ENCODE measurements at places on chromosomes 3 and 15. TPM values are rescaled to one million over a fixed set of nuclear protein-coding genes. Genes with fewer than 3 reads are reported as not detected.

DNA sequence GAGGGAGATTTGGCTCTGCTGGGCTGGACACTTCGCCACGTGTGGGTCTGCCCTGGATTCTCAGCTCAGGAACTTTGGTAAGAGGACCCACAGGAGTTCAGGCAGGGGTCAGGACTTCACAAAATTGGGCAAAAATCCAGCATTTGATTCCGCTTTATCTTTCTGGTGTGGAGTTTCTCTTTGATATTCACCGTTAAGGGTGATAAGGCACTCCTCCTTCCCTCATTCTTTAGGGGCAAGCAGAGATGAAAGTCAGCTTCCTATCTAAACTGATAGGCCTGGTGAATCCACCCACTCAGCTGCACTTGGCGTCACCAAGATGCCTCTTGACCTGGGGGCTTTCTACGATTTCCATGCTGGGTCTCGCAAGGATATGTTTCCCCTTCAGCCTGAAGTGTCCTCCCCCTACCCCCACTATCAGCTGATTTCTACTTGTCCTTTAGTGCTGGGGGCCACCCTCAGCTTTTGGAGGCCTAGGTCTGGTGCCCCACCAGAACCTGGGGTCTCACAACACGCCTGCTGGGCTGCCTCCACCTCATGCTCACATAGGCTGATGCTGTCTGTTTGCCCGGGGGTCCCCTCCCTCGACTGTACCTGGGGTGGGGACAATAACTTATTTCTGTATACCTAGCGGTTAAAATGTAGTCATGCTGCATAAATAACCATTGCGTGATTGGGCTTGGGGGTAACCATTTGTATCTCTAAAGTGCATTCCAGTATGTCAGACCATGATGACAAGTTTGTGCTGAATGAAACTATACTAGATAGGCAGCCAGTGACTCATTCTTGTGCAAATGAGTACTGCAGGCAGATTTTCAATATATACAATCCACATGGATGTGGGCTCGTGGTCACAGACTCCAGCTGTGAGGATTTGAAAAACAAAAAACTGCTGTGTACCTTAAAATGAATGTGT is 248.3 kb downstream of the ADAMTS17 start:
- H3K27me3 ChIP-seq, result no peaks in the 10 kb centered on the region
- DNase-seq, result no peak
- H3K4me1 ChIP-seq, result no peaks in the 10 kb centered on the region
- no peak overlapping the region for H3K27ac ChIP-seq
- no peak overlapping the region for H3K4me3 ChIP-seq

DNA sequence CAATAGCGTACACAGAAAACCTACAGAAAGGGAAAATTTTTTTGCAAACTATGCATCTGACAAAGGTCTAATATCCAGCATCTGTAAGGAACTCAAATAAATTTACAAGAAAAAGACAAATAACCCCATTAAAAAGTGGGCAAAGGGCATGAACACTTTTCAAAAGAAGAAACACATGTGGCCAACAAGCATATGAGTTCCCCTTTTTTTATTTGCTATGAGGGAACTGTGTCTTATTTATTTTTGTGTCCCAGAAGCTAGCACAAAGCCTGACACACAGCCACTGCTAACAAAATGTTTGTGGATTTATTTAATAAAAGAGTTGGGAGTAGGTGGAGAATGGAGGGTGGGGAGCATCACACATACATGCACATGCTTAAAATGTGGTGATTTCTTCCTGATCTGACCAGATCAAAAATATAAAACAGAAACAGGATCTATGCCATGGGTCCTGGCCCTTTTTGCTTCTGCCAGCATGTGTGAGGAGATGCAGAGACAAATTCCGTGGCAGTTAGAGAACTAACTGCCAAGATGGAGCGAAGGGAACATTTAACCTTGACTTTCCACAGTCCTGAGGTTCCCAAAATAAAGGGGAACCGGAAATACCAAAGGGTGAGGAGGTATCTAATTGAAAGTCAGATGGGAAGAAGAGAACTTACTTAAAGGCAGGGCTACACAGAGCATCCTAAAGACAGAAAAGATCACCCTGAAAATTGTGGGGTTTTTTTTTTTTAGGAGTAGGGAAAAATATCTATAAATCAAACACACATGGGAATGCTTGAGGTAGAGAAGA is at the start of gene TMEM202:
TMEM202 (plus strand) TSS at position 510 of the 793 bp plus-strand sequence; CDS start at position 532, 22 bp downstream.
- no peak within 1 kb of the TSS for H3K4me3 ChIP-seq
- peaks cover 4% of the 10 kb centered on the region for H3K27me3 ChIP-seq
- no peak for DNase-seq
- H3K36me3 ChIP-seq, result no peaks in the 10 kb centered on the region
- H3K27ac ChIP-seq, result no peak within 1 kb of the TSS
- H3K4me1 ChIP-seq, result no peaks in the 10 kb centered on the region

GRCh38 chr3:121998611-121999473 is 23.2 kb downstream of the ILDR1 start:
- peaks cover 56% of the 10 kb centered on the region for H3K4me1 ChIP-seq
- H3K27me3 ChIP-seq, result no peaks in the 10 kb centered on the region
- no peaks in the 10 kb centered on the region for H3K36me3 ChIP-seq
- peak overlapping the region; percentile 62 for H3K27ac ChIP-seq
- no peak overlapping the region for H3K4me3 ChIP-seq
- peak; percentile 41 for DNase-seq

DNA sequence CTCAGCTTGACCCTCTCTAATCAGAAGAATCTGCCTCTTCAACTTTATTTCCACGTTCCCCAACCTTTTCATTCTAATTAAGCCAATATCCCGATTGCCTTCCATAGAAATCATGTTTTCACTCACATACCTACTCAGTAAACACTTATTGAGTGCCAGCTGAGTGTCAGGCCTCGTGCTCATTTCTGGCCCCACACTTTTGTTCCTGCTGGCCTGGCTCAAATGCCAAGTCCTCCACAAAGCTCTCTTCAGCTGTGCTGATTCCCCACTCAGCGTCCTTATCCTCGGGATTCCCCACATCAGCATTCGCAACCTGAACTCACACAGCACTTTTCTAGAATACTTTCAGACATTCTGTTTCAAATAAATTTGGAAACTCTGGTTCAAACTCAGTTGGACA is 68.9 kb downstream of the THBS1 start:
- H3K27me3 ChIP-seq, result no peaks in the 10 kb centered on the region
- no peaks in the 10 kb centered on the region for H3K4me1 ChIP-seq
- H3K4me3 ChIP-seq, result no peak overlapping the region

- H3K27me3 ChIP-seq, result no peaks in the 10 kb centered on the region
- no peak overlapping the region for H3K4me3 ChIP-seq
- no peak for DNase-seq
- H3K36me3 ChIP-seq, result peaks cover 6% of the 10 kb centered on the region
- no peak overlapping the region for H3K27ac ChIP-seq
Observed at GRCh38 chr3:66399529-66400232, 101.1 kb downstream of the LRIG1 start.

DNA sequence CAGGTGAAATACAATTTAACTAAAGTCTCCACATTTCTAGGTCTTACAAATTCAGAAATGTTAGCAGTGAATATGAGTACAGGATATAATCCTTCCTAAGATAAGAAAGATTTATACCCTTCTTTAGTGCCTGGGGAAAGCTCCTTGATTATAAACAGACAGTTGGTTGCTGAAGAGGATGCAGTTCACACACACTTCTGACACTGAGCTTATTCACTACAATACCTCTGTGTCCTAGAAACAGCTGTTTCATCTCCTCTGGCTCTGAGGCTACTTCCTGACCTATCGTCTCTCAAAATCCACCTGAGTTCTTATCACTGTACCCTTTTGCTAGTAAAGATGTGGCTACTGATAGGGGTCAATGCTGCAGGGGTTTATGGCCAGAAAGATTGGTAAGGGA is 57.1 kb downstream of the TP63 start:
- peaks cover 15% of the 10 kb centered on the region for H3K4me1 ChIP-seq
- H3K36me3 ChIP-seq, result no peaks in the 10 kb centered on the region
- no peaks in the 10 kb centered on the region for H3K27me3 ChIP-seq
- H3K27ac ChIP-seq, result no peak overlapping the region
- H3K4me3 ChIP-seq, result no peak overlapping the region

- H3K4me1 ChIP-seq, result no peaks in the 10 kb centered on the region
- no peaks in the 10 kb centered on the region for H3K27me3 ChIP-seq
- no peak overlapping the region for H3K4me3 ChIP-seq
Observed at GRCh38 chr15:62803856-62804400, 238.6 kb upstream of the TPM1 start.

DNA sequence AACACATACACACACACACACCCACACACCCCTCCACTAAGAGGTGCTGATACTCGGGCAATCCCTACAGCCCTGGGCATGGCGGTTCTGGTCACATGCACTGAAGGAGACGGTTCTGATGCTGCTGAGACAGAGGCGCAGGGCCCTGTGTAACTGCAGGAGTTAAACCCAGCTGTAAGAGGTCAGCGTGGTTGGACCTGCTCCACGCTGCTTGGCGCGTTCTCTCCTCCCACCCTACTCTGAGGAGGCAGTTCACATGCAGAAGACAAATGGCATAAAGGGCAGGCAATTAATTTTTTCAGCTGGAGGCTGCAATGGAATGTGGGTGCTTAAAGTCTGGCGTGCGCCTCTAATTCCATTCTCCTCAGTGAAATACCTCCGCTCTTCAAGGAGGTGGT is 35.2 kb downstream of the GRK7 start:
- H3K27ac ChIP-seq, result no peak overlapping the region
- no peak for DNase-seq
- no peak overlapping the region for H3K4me3 ChIP-seq
- H3K27me3 ChIP-seq, result no peaks in the 10 kb centered on the region

GPR87 gene
- not detected for polyA plus RNA-seq

MUC20 gene
- polyA plus RNA-seq, result 0.18 TPM
